ENCODE measurements at places on chromosomes 13 and 19.

GRCh38 chr19:55287361-55288079 is 3.7 kb downstream of the BRSK1 start:
- no peak for DNase-seq

- no peak for DNase-seq
Measured at GRCh38 chr13:88153353-88153752, 482.2 kb downstream of the SLITRK5 start.

DNA sequence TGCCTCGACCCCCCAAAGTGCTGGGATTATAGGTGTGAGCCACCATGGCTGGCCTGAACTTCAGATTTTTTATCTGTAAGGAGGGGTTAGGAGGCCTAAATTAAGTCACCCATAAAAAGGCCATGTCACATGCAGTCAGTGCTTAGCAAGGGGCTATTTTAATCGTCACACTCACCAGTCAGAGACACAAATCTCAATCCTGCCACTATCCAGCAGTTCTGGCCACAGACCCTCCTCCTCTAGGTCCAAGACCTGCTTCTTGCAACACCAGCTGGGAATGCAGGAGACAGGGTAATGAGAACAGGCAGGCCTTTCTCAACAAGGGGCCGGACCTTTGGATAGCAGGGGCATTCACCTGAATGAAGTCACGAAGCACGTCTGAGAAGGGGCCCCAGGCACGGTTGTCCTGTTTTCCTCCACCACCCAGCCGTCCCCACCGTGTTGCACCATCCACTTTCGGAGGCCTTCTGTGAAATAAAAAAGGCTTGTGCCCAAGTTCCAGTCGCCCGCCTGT is 1.4 kb downstream of the FBXO27 start:
- no peak for DNase-seq

DNA sequence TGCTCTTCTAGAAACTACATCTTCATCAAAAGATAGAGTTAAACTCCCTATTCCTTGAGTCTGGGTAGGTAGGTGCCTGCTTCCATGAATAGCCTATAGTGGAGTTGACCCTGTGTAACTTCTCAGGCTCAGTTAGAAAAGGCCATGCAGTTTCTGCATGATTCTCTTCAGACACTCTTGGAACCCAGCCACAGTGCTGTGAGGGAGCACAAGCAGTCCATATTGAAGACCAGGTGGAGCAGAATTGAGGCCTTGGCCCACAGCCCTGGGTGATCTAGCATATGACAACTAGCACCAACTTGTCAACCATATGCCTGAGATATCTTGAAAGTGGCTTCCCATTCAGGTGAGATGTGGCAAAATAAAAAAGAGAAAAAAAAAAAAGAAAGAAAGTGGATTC is 10.3 kb upstream of the PAN3 start:
- DNase-seq, result no peak
